ENCODE measurements at places on chromosomes 3 and 15.

GRCh38 chr3:145869958-145870357 is 291.0 kb downstream of the PLOD2 start:
- DNase-seq = no peak

DNA sequence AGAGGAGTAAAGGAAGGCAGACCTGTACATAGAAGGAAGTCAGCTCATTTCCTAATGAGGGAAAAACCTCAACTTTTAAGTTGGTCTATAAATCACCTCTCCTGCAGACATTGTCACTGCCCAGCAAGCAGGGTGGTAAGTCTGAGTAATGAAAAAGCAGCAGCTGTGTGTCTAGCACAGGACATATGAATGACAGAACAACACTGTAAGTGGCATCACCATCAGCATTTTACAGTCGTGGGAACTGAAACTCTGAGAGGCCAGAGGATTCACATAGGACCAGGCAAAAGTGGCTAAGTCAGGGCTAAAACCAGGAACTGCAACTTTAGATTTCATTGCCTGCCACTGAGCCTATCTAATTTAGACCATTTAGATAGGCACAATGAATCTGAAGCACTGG is 235.6 kb downstream of the CLSTN2 start:
- DNase-seq = no peak

GRCh38 chr15:38389924-38390542 is 63.9 kb upstream of the FAM98B start:
- no peak for DNase-seq

DNA sequence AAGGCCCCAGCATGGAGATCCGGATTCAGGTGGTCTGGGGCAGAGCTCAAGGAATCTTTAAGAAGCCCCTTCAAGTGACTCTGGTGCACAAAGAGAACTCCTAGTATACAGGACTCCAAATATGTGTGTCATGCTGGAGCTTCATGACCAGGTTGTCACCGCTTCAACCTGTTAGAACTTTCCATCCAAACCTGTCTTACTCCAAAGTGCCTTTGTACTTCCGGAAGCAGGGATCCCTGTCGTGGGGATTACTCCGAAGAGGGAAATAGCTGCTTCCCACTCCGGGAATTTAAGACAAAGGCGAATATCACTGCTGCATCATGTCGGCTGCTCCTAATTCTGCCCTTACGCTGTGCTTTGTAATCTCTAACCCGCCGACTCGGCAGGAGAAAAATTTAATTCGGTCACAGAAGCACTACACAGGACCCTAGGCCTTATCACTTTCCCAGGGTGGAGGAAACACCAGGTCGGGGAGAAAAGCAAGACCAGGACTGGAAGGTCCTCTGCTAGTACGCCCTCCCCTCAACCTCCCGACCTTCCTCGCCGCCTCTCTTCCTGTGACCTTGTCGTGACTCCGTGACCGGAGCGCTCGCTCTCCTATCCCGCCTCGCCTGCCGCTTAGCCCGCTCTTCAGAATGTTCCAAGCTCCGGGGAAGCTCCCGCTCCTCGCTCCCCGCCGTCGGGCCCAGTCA is 730 bp downstream of the HIGD1A start:
- no peak for DNase-seq
